Fibroblast of lung (primary cell): ENCODE measurements at places on chromosomes 1 and 21. TPM values are rescaled to one million over a fixed set of nuclear protein-coding genes. Genes with fewer than 3 reads are reported as not detected.

The C1QA gene
- total RNA-seq, result 0.26 TPM in 1 of 2 replicates, not detected in the other

The FNDC7 gene
- under 0.01 and 0.17 TPM in 2 replicates for total RNA-seq

The CDC73 gene
- total RNA-seq, result 14.6 and 18.7 TPM in 2 replicates

The ZFP69B gene
- 1.3 and 2.5 TPM in 2 replicates for total RNA-seq

The ETV3L gene
- not detected in 2 replicates for total RNA-seq

The OR6K3 gene
- not detected in 2 replicates for total RNA-seq

The AGT gene
- total RNA-seq, result 10.6 and 14.1 TPM in 2 replicates

The CAMK2N1 gene
- 44.2 and 79.9 TPM in 2 replicates for total RNA-seq

GRCh38 chr21:45824546-45825215, 156.9 kb upstream of the COL6A1 start:
- H3K36me3 ChIP-seq, result no peaks in the 10 kb centered on the region
- no peaks in the 10 kb centered on the region for H3K4me1 ChIP-seq
- H3K27me3 ChIP-seq, result peaks cover 5% of the 10 kb centered on the region
- DNase-seq, result no peak
- no peak overlapping the region for H3K27ac ChIP-seq

GRCh38 chr1:243345205-243345604, 89.4 kb downstream of the SDCCAG8 start:
- H3K4me3 ChIP-seq, result no peak overlapping the region
- no peaks in the 10 kb centered on the region for H3K36me3 ChIP-seq

GRCh38 chr1:214418391-214418790, 133.0 kb downstream of the PTPN14 start:
- H3K27ac ChIP-seq, result no peak overlapping the region
- H3K27me3 ChIP-seq, result no peaks in the 10 kb centered on the region
- peak; percentile 43 for DNase-seq
- H3K36me3 ChIP-seq, result no peaks in the 10 kb centered on the region
- H3K4me1 ChIP-seq, result peaks cover 20% of the 10 kb centered on the region
- H3K4me3 ChIP-seq, result no peak overlapping the region

- no peak for DNase-seq
- H3K4me1 ChIP-seq, result no peaks in the 10 kb centered on the region
- no peak overlapping the region for H3K4me3 ChIP-seq
- no peaks in the 10 kb centered on the region for H3K36me3 ChIP-seq
- H3K27ac ChIP-seq, result no peak overlapping the region
- no peaks in the 10 kb centered on the region for H3K27me3 ChIP-seq
These were observed 306.5 kb downstream of the AJAP1 start for GRCh38 chr1:4960782-4961475.

DNA sequence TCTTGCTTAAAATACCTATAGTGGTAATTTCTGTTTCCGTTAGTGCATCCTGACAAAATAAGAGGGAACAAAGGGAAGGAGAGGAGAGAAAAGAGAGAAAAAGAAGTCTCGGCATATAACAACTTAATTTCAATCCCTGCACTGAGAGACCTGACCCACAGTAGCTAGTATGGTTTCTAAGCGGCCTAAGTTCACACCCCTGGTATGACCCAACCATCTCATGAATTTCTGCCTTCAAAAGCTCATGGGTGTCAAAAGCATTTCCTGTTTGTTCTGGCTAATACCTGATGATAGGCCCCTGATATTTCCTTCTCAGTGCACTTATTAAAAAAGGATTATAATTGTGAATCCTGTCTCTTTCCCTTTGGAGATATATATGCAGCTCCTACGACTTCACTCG, 32.1 kb upstream of the RGS1 start:
- H3K27ac ChIP-seq, result no peak overlapping the region
- peaks cover 13% of the 10 kb centered on the region for H3K4me1 ChIP-seq
- H3K4me3 ChIP-seq, result no peak overlapping the region

DNA sequence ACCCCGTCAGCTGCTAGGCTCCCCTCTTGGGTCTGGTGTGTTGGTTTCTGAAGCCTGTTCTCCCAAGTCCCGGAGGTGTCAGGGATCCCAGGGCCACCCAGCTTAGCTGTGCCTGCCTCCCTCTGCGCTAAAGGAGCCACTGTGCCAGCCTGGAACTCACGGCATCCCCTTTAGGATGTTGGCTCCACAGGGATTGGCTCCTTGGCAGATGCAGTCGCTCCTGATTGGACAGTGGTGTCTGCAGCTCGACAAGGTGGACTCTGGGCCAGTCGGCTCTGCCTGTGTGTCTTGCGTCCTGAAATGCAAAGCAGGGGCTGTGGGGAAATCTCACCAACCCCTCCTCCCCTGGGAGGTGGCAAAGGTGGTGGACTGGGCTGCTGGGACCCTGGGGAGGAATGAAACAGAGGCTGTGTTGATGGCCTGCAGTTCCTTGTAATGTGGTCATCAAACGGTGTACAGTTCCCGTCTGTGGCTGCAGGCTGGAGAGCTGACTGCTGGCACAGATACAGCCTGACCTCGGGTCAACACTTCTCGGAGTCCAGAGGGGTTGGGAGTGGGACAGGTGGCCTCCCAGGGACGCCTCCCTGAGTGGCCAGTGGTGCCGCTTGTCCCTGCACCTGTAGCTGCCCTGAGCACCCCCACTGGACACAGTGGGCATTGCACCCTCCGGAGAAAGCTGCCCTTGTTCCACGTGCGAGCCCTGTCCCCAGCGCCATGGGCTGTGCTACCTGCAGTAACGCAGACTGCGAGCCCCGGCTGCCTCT, 11.5 kb upstream of the KCNAB2 start:
- no peak for DNase-seq
- no peaks in the 10 kb centered on the region for H3K27me3 ChIP-seq
- H3K4me3 ChIP-seq, result no peak overlapping the region
- H3K4me1 ChIP-seq, result no peaks in the 10 kb centered on the region

DNA sequence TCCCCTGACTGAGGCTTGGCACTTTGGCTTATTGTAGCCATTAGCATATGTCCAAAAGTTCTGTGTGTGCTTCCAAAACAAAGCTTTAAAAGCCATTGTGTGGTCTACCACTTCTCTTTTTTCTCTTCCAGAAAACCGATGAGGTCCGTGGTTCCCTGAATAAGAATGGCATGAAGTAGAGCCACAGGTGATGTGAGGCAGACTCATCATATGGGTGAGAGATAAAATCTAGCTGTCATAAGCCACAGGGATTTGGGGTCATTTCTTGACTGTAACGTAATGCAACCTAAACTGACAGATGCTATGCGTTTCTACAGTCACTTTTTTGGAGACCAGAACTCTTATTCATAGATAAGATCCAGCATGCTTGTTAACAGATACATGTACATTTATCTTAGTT, 7.0 kb upstream of the GREM2 start:
- H3K4me3 ChIP-seq, result no peak overlapping the region
- H3K27me3 ChIP-seq, result no peaks in the 10 kb centered on the region
- H3K27ac ChIP-seq, result no peak overlapping the region
- DNase-seq, result peak; percentile 61

DNA sequence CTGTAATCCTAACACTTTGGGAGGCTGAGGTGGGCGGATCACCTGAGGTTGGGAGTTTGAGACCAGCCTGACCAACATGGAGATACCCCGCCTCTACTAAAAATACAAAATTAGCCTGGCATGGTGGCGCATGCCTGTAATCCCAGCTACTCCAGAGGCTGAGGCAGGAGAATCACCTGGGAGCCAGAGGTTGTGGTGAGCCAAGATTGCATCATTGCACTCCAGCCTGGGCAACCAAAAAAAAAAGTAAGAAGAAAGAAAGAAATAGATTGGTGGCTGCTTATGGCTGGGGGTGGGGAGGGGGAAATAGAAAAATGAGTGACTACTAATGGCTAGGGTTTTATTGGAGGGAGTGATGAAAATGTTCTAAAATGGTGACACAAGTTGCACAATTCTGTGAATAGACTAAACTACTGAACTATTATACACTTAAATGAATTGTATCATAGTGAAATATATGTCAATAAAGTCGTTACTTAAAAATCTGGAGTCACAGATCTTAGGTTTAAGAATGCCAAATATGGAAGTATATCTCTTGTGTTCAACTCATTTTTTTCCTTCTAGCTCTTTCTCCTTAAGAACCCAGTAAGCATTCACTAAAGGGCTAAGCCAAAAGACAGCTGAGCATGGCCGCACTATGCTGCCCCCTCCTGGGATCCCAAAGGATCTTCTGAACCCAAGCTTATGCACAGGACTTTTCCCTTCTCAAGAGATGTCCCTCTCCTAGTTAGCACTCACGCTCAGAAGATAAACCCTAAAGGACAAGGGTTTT, 3.2 kb upstream of the NPL start:
- no peaks in the 10 kb centered on the region for H3K36me3 ChIP-seq
- peak; percentile 60 for DNase-seq
- H3K4me1 ChIP-seq, result no peaks in the 10 kb centered on the region

DNA sequence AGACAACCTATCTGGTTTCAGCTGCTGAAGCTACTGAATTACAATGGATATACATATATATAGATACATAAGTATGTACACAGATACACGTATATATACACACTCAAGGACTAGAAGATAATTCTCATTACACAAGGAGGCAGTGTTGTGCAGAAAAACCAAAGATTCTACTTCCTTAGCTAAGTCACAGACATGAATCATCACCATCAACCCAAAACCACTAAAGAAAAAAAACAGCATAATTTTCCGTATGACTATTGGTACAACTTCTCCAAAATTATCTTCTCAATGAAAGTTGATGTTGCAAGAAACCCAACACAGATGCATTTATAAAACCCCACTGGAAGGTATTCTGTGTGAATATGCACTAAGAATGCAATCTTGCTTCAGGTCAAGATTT, 36.8 kb upstream of the RPF1 start:
- H3K27me3 ChIP-seq, result no peaks in the 10 kb centered on the region
- no peak overlapping the region for H3K27ac ChIP-seq
- H3K36me3 ChIP-seq, result no peaks in the 10 kb centered on the region
- H3K4me1 ChIP-seq, result peaks cover 3% of the 10 kb centered on the region
- DNase-seq, result peak; percentile 94

DNA sequence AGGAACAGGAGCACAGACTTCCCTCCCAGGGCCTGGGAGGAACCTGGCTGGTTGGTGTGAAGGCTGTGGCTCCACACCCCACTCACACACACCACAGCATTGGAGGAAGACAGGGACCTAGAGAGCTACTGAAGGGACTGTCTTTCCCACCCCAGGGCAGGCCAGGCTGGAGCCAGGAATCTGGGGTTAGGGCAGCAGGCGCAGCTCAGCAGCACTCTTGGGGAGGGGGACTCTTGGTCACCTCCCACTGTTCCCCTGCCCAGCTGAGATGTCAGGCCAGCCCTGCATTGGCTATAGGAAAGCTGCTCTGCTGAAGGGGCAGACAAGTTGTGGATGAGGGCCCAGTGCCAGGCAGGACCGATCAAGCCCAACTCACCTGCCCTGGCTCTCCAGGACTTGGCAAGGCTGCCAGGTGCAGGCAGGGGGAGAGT, 1.6 kb upstream of the PLEKHA6 start:
- H3K27ac ChIP-seq, result no peak overlapping the region
- H3K27me3 ChIP-seq, result peaks cover 2% of the 10 kb centered on the region
- no peak overlapping the region for H3K4me3 ChIP-seq
- no peak for DNase-seq

GRCh38 chr1:192158181-192158580, at the start of gene RGS18:
RGS18 (plus strand) TSS chr1:192158462; CDS start chr1:192158638, 176 bp downstream.
- H3K27ac ChIP-seq, result no peak within 1 kb of the TSS
- no peaks in the 10 kb centered on the region for H3K4me1 ChIP-seq
- DNase-seq, result no peak
- H3K4me3 ChIP-seq, result no peak within 1 kb of the TSS

- no peaks in the 10 kb centered on the region for H3K36me3 ChIP-seq
- H3K27ac ChIP-seq, result no peak overlapping the region
- DNase-seq, result no peak
- H3K4me3 ChIP-seq, result no peak overlapping the region
These were observed 155.8 kb downstream of the NTMT2 start for GRCh38 chr1:170301596-170301995.

- H3K27ac ChIP-seq, result no peak overlapping the region
- H3K4me1 ChIP-seq, result peaks cover 6% of the 10 kb centered on the region
- no peak for DNase-seq
These were observed 38.8 kb downstream of the LUZP1 start for GRCh38 chr1:23129846-23130245.
